Right renal cortex interstitium (tissue), 3 donors: ENCODE measurements at places on chromosomes 3 and 15.
A peak's percentile ranks its signal among the peaks of the same experiment; 100 is the strongest.

DNA sequence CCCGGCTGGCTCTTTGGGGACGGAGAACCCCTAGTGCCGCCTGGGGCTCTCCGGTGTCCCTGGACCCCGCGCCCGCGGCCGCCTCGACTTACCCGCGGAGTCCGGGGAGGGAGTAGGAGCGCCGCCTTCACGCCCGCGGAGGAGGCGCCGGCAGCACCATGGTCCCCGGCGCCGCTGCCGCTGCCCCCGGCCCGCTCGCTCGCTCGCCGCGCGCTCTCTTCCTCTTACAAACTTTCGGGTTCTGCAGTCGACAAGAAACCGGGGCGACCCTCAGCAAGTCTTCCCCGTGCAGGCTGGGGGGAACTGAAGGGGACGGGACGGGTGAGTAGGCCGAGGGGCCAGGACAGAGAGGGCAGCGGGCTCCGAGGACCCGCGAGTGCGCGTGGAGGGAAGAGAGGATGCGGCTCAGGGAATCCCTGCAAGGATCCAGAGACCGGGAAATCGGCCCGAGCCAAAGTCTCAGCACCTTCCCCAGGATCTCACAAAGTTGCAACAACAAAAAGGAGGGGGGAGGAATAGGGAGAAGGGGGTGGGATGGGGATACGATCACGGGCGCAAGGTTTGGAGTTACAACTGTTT, 2.0 kb downstream of the FOXP1 start:
- DNase-seq = no peak

GRCh38 chr3:28745916-28746617, 397.4 kb upstream of the AZI2 start:
- DNase-seq = no peak

DNA sequence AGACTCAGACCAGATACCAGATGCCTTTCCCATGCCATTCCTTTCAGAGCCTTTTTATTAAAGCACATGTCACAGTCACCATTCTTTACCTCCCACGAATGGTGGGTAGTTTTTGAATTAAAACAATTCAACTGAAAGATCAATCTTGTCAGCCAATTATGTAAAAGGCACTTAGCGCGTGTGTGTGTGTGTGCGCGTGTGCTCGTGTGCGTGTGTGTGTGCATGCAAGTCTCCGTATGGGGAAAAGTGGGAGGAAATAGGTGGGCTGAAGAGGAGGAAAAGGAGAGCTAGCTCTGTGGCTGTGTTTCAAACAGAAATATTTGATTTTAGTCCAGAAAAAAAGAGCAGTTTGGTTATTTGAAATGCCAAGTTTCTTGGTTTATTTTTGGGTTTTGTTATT, 177.2 kb downstream of the KCNAB1 start:
- no peak for DNase-seq

GRCh38 chr3:157436583-157437291, at the start of gene PTX3:
TSS of gene PTX3 (plus strand) at chr3:157436850. CDS start at chr3:157436934, 84 bp downstream.
- peak; percentile 50 for DNase-seq

- no peak for DNase-seq
Measured at GRCh38 chr15:80996247-80996646, 4.5 kb upstream of the TLNRD1 start.

GRCh38 chr3:180911876-180912303, 580 bp upstream of the FXR1 start:
- DNase-seq = no peak

DNA sequence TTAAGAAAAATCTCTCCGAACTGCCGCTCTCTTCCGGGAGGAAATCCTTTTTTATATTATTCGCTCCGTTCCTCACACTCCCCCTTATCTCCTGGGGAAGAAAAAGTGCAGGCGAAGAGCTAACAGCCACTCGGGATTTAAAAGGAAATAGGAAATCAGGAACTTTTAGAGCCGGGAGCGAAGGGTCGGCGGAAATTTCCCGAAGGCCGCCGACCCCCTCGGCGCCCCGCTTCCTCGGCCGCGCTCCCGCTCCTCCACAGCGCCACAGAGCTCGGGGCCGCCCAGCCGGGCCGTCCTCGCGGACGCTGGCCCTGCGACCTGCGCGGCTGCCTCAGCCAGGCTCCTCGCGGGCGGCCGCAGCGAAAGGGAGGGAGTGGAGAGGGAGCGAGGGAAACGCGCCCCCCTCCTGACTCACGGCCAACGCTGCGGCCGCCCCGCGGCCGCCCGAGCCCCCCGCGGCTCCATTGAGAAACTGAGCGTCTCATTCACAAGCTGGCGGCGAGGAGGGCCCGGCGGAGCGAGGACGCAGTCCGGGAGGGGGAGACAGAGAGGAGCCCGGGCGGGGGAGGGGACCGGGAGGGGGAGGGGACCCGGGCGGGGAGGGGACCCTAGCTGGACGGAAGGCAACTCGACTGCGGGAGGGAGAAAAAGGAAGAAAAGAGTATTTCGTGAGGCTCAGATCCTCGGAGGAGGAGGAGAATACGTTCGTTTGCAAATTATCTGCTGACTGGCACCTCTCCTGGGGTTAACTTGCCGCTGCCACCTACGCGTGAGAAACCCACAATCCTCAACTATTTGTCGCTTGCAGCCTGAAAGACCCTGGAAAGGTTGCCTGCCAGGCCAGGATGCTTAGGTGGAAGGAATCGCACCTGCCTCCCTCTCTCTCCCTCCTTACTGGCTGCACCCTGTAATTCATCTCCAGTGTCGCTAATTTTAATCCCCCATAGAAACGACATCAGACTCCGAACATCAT, at the start of gene PTPN9:
TSS of gene PTPN9 (minus strand) at position 368 of the 973 bp plus-strand sequence. CDS start 539 bp downstream, outside the sequence.
- peak; percentile 69 for DNase-seq

DNA sequence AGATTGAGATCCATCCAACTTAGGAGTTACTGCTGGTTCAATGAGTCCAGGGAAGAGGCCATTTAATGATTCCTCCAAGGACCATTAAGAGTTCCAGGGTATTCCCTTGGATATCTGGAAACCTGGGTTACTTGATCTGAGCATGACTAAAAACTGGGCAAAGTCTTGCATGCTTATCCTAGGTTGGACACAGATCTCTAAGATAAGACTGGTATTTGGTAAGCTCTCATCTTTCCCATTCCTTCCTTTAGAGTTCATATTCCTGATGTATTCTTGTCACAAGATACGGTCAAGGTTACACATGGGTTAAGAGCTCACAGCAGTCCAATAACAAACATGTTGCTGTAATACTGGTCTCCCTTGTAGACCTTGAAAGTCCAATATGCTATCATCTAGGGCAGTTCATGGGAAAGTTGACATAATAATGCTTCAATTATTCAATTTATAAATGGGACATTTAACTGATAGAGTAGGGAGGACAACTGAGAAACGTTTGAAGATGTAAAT, 301.7 kb downstream of the TIGIT start:
- no peak for DNase-seq

GRCh38 chr3:47681016-47681415, 100.7 kb downstream of the SMARCC1 start:
- no peak for DNase-seq

- no peak for DNase-seq
Measured at GRCh38 chr3:17130956-17131355, 246.2 kb downstream of the PLCL2 start.

- no peak for DNase-seq
Measured at GRCh38 chr3:139540651-139541531, 1.3 kb upstream of the RBP1 start.

DNA sequence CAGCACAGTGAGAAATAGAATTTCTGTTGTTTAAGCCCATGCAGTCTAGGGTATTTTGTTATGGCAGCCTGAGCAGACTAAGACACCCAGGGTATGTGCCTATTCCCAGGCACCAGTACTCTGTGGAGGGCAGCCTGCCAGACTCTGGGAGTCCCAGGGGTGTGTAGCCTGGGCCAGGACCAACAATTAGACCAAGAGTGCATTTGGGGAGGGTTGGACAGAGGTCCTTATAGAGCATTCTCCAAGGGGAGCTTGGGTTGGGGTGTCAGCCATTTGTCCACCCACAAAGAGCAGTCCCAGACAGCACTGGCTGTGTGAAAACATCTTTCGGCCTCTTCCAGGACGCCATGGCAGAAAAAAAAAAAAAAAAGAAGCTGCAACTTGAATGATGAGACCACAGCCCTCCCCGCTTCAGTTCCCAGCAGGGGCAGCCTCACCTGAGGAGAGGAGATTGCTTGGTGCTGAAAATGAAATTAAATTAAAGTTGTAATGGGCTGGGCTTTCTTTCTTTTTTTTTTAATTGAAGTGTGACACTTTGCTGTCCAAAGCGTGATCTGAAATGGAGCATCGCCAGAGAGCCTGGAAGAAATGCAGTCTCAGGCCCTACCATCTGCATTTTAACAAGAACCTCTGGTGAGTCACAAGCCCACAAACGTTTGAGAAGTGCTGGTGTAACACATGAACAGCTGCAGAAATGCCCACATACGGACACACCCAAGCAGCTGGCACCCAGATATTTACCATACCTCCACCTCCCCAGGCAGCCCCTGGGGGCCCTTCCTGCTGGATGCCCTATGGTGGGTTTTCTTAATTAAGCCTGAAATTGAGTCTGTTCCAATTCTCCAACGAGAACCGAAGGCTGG, 21.3 kb upstream of the CAV3 start:
- DNase-seq = no peak

DNA sequence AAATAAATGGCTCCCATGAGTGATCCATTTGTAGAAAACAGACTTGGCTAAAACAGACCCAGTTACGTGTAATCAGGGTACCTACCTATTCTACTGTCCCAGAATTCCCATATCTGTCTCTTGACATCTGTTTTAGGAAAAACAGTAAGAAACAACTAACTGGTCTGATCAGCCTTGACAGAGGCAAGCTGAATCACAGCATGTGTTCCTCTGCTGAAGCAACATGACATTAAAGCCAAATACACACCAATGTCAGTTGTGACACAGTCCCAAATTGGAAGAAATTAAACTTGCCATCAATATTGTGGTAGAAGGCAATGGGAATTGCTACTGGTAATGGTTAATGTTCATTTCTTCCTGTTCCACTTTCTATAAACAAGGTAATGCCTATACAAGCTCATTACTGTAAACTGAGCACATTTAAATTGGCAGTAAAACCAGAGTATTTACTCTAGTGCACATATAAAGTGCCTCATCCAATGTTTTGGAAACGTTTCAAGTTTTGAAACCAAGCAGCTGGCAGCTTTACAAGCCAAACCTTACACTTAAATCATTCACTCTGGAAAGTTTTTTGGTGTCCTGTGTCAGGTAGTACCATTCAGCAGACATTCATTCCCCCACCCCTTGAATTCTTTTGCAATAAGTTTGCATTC, 27.0 kb downstream of the ALDH1A2 start:
- no peak for DNase-seq

DNA sequence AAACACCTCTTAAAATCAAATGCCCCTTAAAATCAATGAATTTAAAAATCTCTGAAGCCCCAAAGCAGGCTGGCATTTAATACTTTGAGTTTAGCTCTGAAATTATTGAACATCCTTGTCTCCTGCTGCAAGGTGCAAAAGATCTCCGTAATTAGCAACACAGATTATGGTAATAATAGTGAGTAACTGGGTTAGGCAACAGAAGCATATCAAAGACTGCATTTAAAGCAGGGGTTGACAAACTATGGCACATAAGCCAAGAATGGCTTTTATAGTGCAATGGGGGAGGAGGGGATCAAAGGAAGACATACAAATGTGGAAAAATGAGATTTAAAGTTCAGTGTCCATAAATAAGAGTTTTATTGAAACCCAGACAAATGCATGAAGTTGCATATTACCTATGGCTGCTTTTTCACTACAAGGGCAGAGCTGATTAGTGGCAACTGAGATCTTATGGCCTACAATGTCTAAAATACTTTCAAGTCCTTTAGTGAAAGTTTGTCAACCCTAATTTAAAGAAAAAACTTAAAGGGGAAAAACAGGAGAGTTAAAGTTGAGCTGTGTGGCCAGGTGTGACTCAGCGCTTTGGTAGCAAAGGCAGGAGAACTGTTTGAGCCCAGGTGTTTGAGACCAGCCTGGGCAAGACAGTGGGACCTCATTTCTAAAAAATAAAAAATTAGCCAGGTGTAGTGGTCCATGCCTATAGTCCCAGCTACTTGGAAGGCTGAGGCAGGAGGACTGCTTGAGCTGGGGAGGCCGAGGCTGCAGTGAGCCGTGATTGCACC, 157.6 kb downstream of the TBL1XR1 start:
- no peak for DNase-seq
